Stimulated activated CD4-positive, alpha-beta T cell treated with anti-CD3 and anti-CD28 coated beads, Interleukin-1b, Interleukin-23, amount 100 ng/mL, for 24 hours (primary cell): ENCODE measurements at places on chromosomes 11 and 22.

DNA sequence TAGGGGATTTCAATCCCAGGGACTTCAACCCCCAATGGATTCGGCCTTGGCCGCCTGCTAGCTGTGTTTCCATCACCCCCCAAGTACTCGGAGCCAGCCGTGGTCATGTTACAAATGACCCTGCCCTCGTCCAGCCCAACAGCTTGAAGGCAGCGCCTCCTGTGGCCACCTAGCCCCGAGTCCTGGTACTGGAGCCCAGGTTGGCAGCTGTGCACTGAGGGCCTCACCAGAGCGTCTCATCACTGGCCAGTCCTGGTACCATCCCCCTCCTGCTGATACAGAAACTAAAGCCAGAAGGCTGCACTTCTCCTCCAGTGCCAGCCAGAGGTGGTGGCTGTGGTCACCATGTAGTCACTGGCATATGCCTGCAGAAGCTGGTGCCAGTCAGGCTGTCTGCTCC, 44.9 kb upstream of the FADD start:
- DNase-seq, result no peak

DNA sequence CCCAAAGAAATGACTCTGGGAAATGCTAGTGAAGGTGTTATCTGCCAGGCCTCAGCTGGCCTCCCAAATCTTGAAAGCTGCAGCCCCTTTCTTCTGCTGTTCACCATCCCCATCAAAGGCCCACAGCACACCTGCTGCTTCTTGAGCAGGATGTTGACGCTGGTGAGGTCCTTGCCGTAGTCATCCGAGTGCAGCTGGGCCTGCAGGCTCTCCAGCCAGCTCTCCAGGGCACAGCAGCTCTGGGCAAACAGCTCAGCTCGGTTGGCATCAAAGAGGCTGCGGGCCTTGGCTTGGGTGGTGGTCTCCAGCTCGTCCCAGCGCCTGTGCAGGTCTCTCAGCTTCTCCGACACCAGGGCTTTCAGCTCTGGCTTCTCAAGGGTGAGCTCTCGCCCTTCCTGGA, 18.5 kb upstream of the RBM4B start:
- no peak for DNase-seq

DNA sequence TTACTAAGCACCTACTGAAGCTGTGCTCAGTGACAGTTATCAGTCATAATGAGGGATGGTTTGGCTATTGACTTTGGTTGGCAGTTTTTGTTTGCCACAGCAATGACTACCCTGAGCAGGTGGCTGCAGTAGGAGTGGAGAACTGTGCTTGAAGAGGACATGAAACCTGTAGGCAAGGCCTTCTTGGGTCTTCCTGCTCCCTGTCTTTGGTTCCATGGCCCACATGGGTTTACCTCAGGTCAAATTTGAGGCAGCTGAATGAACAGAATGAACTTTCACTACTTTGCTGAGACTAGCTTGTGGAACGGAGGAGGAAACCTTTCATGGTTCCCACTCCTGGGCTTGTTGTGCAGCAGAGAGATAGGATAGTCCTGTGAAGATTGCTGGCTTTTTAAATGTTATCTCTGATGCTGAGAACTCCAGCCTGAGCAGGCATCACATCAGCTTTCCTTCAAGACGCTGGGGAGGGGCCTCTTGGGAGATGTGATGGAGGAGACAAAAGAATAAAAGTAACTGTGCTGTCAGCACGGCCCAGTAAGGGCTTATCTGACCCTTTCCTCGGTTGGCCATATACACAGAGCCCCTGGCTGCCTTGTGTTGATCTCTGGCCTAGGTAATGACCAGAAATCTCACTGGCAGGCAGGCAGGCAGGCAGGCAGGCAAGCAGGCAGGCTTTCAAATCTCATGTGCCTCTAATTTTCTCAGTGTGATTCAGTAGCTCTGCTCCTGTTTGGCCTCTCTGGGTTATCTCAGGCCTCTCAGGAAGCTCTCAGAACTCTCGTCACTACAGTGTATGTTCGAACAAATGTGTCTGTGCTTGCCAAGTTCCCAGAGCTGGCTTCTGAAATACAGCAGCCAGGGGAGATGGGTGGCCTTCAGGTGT, 12.0 kb downstream of the STIM1 start:
- DNase-seq, result no peak

- DNase-seq, result no peak
Measured at GRCh38 chr22:35065796-35066218, at the start of gene ISX. Gene ISX (plus strand): TSS chr22:35066158. CDS start chr22:35067088, 930 bp downstream.

DNA sequence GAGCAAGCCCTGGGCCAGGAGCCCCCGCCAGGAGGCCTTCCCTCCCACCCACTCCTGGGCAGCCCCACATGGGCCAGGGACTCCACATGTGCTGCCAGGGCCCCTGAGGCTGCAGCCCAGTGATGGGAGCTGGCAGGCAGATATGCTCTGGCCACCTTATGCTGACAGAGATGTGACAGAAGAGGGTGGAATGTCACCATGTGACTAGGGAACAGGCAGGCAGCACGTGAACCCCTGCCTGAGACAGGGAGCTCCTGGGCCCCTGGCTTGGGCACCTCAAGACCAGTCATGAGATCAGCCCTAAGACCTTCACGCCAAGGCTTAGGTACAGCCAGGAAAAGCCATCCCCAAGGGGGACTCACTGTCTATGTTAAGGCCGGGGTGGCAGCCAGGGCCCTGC, 9.1 kb downstream of the PRODH start:
- no peak for DNase-seq

- DNase-seq, result no peak
Measured at GRCh38 chr11:84430661-84431060, 1144.5 kb upstream of the CCDC90B start.

GRCh38 chr11:21464601-21465193, 728.2 kb upstream of the ANO5 start:
- DNase-seq, result no peak

GRCh38 chr22:45103756-45104155, 60.0 kb upstream of the NUP50 start:
- DNase-seq, result no peak

- DNase-seq, result no peak
Measured at GRCh38 chr22:35915477-35916013, 113.1 kb downstream of the RBFOX2 start.

DNA sequence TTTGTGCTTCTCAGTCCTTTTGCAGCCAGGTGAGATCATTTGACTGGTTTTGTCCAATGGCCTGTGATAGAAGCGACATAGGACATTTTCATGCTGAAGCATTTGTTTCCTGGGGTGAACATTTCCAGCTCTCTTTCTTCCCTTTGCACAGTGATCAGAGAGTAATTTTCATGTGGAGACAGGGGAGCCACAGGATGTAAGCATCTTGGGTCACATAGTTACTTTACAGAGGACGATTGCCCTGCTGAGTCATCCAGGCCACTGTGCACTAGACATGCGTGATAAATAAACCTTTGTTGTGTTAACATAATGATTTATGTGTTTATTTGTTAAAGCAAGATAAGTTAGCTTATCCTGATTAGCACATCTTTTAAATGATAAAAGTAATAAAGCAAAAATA, 263.5 kb upstream of the CCDC179 start:
- DNase-seq, result no peak
